ENCODE measurements at places on chromosomes 7 and 10.

- DNase-seq, result no peak
These were observed 60.5 kb downstream of the SORBS1 start for GRCh38 chr10:95500649-95501048.

DNA sequence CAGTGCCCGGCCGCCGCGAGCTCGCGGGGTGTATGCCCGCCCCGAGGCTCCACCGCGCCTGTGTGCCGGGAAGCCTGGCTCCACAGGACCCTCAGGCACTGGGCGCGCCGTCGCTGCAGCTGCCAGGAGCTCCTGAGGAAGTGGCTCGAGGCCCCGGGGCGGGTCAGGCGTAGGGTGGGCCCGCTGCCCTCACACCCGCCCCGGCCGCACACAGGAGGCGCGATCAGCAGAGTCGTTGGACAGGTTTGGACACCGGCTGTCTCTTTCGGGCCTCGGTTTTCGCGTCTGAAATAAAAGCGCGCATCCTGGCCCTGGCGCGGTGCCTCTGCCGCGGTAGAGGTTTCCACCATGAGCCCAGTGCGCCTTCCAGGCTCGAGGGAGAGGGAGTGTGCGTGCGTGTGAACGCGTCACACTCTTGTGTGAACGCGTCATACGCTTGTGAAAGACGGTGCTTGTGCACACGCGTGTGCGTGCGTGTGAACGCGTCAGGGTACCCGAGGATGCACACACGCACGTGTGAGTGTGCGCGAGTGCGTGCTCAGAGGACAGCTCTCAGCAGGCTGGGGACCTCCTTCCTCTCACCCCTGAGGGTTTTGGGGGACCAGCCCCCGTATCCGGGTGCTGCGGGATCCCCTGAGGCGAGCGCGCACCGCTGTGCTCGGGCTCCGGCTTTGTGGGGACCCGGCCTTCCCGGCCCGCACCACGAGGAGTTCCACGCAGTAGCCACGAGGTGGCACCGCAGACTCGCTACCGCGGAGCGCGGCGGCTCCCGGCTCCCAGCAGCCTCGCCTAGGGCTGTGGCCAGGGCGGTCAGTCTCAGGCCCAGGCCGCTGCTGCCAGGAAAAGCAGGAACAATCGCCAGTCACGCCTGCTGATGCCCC is 83.8 kb downstream of the BMS1 start:
- DNase-seq, result peak; percentile 78

DNA sequence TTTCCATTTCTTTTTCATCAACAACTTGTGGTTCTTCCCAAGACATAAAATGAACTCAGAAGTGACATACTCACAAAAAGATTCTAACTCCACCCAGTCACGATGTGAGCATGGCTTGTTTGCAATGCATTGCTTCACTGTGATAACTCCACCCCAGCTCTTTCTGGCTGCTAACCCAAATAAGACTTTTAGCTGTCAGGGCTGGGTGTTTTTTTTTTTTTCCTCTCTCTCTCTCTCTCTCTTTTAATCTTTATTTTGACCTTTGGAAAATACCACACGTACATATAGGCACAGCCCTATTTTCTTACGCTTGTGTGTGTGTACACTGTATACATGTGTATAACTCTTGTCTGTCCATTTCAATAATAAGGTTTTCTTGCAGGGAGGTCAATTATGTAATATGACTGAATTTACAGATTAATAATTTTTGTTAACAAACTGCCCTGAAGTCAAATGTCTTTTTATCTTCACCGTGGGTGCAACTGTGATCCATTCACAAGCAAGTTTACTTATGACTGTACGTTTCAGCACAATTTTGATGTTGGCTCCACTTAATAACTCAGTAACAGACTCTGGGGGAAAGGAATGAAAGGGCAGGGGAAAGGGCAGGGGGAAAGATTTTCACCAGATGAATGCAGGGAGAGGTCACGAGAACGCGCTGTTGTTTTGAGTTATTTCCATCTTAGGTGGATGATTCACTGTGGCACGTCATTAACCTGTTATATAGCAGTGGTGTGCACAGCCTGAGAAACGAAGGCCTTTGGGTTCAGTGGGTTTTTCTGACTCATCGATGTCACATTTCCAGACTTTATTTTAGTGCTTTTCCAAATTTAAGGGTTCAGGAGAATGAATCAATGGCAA is 49.1 kb downstream of the APBB1IP start:
- DNase-seq, result peak; percentile 97

GRCh38 chr10:101228153-101228965 is 904 bp downstream of the LBX1 start:
- DNase-seq, result no peak

- DNase-seq, result peak; percentile 27
These were observed 38.7 kb upstream of the BICC1 start for GRCh38 chr10:58473976-58474375.

DNA sequence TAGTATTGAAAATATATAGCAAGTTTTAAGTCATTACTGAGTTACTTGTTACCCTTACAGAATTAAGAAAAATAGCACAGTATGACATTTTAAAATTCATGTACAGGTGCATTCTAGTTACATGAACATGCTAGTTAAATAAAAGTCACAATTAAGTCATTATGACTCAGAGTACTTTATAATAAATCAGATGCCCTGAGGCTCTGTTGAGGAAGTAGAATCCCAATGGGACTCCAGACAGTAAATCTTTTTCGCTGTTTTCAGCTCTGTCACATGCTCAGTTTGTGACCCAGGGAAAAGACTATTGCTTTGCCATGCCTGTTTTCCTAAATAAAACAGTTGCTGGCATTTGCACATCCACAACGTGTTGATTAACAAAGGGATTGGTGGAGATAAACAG is 21.0 kb downstream of the NUDT13 start:
- no peak for DNase-seq

DNA sequence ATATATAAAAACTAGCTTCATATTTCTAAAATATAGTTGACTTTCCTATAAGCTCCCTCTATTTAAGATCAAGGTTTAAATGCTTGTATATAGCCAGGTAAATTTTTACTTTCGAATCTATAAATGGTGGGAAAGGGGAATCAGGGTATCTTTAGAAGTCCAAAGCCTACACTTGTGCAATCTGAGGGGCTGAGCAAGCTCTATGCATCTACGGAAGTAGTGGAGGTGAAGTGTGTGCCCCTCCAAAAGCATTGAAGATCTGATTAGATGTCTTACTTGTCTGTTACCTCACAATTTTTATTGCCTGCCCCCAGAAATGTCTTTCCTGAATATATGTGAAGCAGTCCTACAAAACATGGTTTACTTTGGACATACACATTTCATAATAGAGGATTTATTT is 1.6 kb downstream of the AKAP9 start:
- DNase-seq, result no peak

DNA sequence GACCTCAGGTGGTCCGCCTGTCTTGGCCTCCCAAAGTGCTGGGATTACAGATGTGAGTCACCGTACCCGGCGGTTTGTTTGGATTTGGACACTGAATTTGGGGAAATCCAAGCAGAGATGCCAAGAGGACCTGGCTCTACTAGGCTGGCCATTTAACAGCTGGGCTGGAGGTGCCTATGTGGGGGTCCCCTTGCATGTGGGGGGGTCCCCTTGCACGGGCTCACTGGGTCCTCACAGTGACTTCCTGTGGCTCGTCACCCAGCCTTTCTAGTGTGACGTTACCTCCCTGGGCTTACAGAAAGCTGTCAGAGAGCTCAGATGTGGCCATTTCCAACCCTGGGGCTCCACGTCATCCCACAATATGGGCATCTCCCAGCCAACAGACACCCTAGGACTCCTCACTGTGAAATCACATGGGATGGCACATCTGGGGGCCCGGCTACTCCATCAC is 49.3 kb upstream of the GNA12 start:
- DNase-seq, result no peak

- no peak for DNase-seq
These were observed 13.2 kb upstream of the AQP1 start for GRCh38 chr7:30898411-30898810.

DNA sequence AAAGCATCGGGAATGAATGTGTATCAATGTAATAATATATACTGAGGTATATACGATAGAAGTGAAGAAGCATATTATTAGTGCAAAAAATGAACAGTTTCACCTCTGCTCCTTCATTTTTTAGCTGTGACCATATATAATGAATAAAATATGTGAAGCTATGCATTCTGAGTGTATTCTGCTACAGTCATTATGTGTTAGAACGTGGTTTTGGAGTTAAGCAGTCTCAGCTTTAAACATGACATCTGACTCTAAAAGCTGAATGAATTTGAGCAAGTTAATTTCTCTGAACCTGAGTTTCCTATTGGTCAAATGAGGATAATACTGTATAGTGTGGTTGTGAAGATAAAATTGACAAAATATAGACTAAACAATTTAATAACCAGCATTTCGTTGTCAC is 358.1 kb downstream of the SUGCT start:
- no peak for DNase-seq

DNA sequence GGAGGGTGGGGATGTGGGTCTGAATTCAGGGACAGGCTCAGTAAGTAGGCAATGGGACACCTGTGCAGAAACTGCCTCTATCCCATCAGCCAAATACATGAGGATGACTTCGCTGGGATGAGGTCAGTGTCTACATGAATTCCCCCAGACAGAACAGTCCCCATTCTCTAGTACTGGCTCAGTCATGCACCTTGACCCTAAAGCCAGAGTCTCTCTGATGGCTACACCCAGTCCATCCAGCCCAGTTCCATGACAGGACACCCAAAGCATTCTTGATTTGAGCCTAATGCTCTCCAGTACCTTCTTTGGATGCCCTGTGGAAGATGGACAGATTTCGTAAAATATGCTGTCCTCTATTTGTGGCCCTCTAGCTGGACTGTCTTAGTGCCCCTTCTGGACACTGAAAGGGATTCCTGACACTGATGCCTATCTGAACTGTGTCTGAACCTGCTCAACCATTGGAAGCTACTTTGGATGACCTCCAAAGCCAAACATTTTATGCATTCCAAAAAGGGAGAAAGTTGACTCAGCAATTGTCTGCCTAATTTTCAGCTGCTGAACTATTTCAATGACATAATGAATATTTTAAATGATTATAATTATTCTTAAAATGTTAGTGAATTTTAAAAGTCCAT is 14.6 kb downstream of the SFRP4 start:
- peak; percentile 85 for DNase-seq

GRCh38 chr7:82273886-82274285 is 169.7 kb downstream of the CACNA2D1 start:
- no peak for DNase-seq

DNA sequence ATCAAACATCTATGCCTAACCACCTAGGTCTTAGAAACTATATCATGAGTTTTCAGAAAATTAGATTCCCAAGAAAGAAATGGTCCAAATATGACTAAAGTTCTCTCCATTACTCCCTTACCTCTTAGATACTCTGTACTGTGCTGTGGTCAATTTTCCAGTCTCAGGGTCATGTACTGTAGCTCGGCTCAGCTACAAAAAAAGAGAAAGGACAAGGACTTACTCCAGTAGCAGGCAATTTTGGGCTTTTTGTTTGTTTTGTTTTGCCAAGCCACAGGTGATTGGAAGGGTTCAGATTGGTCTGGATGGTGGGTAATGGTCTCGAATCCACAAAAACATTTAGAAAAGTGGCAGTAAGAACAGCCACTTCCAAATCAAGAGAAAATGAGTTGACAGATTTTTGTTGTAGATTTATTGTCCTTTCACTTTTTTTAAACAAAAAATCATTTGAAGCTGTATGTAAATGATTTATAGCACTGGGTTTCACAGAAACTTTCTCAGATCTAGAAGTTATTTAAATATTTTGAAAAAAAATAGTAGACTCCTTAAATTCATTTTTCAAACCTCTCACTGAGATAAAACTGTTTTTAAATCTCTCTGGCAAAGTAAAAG is 52.8 kb downstream of the P4HA1 start:
- DNase-seq, result no peak

DNA sequence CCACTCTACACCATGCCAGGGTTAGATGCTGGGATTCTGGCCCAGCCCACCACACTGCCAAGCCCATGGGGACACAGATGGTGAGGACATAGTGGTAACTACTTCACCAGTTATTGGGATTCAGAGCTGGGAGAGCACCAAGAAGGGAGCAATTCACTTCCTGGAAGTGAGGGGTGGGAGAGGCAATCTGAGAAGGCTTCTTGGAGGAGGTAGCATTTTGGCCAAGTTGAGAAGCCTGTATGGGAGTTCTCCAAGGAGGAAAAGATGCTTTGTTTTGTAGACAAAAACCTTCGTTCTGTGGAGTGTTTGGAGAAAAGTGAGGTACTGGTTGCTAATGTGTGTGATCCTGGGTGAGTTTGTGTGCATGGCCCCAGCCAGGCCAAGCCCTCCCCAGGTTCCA is 3.8 kb upstream of the PRKRIP1 start:
- no peak for DNase-seq

GRCh38 chr10:78507510-78508160 is 474.0 kb downstream of the RPS24 start:
- DNase-seq, result no peak
